Stimulated activated CD8-positive, alpha-beta memory T cell treated with anti-CD3 and anti-CD28 coated beads, Interleukin-12 subunit alpha, Interleukin-12 subunit beta, amount 100 ng/mL, for 1 hour (primary cell): ENCODE measurements at places on chromosomes 4 and X.

GRCh38 chrX:110847334-110847733 lies 51.7 kb upstream of the CHRDL1 start:
- no peak for DNase-seq

- DNase-seq = no peak
Measured at GRCh38 chr4:157992038-157992705, 180.7 kb downstream of the GASK1B start.

DNA sequence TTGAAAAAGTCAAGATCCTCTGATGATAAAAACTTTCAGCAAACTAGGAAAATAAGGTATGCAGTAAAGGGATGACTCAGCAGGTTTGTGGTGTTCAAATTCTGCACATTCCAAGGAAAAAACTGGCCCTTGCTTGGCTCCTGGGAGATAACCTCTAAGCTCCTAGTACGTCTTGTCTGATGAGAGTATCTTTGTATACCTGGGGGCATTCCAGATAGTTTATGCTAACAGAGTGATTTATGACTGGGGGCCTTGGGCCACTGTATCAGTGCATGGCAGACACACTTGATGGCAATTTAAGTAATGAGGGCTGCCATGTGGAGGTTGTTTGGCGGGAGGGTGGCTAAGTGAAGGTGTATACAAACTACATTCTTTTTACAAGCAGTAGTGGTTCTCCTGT lies 56.9 kb downstream of the NSG1 start:
- no peak for DNase-seq

- DNase-seq = no peak
Measured at GRCh38 chr4:167614866-167615265, 380.6 kb upstream of the SPOCK3 start.

- DNase-seq = no peak
Measured at GRCh38 chr4:176453079-176453478, 133.3 kb downstream of the SPCS3 start.

DNA sequence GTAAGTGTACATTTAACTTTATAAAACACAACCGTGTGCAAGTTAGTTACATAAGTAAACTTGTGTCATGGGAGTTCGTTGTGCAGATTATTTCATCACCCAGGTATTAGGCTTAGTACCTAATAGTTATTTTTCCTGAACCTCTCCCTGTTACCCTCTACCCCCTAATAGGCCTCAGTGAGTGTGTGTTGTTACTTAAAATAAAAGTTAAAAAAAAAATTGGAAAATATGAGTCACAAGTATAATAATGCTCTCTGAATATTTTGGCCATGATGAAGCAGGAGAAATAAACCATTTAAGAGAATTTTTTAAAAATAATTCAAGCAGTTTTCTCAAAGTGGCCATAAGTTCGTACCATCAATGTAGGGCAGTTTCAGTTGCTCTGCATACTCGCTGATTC lies 105.1 kb upstream of the GRID2 start:
- no peak for DNase-seq

- no peak for DNase-seq
Measured at GRCh38 chr4:15336410-15337167, 91.2 kb upstream of the C1QTNF7 start.

- DNase-seq = no peak
Measured at GRCh38 chrX:97787311-97787710, 903.6 kb downstream of the RPA4 start.

- DNase-seq = no peak
Measured at GRCh38 chr4:119725011-119725410, 96.4 kb upstream of the PDE5A start.

GRCh38 chr4:140807491-140808252 lies 51.5 kb upstream of the TBC1D9 start:
- DNase-seq = no peak

DNA sequence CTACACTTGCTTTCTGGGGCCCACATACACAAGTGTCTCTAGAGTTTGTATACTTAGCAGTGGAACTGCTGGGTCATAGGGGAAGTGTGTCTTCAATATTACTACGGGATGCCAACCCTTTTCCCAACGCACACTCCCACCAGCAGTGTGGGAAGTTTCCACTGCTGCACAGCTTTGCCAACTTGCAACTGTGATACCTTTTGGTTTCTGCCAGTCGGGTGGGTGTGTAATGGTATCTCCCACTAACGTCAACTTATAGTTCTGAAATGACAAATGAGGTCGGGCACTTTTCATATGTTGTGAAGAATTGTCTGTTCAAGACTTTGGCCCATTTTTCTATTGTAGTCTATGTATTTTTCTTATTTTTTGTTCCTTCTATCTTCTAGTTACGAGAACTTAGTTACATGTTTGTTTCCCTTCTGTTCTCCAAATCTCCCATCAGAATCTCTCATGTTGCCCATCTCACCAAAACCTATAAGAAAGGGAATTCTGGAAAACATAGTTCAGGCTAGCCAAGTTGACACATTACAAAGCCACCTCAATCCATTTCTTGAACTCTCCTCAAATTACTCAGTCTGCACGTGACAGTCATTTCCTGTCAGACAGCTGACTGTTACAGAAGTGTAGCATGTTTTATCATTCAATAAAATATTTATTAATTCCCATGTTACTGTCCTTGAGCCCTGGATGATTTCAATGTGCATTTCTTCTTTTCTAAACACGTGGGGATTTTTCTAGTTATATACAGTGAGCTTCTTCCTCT lies 30.7 kb downstream of the PNMA6E start:
- DNase-seq = no peak

DNA sequence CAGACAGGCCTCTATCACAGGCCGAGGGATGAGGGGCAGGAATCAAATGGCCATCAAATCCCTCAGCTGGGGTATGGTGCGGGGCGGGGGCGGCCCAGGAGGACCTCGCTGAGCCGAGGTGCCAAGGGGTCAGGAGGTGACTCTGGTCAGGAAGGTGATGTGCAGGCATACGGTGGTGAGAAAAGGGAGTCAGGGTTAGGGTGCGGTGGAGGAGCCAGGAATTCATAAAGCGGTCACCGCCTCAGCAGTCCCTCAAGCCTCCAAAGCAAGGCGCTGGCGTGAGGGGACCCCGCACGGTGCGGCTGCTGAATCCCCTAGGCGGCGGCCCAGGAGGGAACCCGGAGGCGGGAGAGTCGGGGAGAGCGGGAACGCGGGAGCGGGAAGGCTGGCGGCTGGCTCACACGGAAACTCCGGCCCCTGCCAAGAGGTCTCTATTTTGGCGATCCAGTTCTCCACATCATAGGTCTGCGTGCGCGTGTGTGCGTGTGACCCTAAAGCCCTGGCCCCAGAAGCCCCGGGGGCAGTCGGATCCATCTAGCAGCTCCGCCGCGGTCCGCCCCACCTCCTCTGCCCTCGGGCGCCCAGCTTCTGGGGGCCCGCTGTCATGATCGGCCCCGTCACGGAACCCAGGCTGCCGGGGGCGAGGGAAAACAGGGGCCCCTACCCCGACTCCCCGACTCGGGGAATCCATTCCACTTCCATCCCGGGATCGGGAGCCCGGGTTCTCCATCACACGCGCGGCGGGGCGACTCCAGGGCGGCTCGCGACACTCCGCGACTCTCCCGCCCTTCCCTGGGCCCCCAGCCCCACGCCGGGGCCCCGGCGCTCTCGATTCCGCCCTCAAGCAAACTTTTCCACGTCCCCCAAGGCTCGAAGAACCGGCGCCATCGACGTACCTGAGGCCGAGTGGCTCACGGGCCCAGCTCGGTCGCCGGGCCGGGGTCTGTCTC lies 593 bp downstream of the ELF4 start:
- DNase-seq = no peak
